T-cell (primary cell): ENCODE measurements at places on chromosomes 3 and 15.

DNA sequence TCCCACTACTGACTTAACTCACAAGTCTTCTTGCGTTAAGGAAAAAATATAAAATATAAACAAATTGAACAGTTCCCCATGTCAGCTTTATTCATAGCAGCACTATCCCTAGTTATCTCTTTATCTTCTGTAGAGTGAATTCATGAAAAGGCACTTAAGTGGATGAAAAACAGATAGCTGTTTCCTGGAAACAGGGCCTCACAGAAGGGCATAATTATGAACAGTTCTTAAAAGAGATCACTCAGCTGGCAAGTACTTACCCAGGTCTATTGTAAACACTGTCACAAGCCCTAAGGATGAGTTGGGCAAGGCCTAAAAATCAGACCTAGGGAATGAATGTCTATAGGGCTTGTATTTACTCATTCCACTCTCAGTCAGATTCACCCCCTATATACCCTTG lies 10.7 kb downstream of the MB21D2 start:
- no peak for DNase-seq

DNA sequence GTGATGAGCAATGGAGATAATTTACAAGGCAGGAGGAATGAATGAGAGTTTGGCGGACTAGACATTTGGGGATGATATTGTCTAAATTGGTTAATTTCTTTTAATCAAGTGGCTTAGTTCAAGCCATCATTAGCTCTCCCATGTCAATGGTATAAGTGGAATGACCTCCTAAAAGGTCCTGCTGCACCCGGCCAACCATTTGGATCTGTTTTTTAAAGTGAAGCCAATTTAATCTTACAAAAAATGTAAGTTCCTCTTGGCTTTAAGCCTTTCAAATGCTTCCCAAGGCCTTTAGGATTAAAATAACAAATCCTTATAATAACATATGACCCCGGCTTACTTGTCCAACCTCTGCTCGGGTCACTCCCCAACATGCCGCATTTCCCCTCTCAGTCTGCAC lies 484.4 kb upstream of the ADAMTS9 start:
- no peak for DNase-seq

DNA sequence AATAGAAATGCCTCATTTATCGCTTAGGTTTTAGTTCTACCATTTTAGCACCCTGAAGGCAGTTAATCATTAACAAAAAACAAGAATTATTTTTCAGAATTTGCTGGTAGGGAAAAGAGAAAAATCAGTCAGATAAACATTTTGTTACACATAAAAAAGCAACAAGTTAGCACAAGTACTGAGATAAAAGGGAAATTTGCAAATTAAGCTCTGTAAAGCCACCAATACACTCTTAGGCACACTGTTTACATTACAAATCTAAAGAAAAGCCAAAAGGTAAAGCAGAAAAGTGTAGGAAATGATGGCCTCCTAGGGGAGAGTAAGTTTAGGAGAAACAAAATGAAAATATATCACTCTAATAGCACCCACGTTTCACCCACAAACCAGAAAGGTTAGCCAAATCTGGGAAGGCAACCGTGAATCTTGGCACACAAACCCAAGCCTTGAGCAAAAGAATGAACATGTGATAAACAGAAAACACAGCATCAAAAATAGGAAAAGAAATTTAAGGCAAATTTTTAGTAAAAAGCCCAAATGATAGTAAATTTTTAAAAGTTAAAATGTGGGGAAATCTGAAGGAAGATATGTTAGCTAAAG lies 1.6 kb upstream of the SATB1 start:
- DNase-seq: no peak

DNA sequence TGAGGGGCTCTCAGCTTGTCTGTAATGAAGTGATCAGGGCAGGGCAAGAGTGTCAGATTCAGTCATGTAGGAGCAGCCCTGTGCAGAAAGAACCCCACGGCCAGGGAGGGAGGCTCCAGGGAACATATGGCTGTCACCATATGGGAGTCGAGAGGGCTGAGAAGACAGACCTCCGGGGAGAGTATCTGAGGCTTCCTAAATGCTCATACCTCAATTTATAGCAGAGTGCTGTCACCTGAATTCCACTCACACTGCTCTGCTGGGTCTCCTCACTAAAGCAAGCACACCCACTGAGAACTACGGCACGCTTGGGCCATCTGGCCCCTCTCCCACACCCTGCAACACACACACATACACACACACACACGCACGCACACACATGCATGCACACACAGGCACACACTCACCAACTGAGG lies 92.3 kb upstream of the TJP1 start:
- no peak for DNase-seq

GRCh38 chr15:86399041-86399954 lies 319.6 kb downstream of the AGBL1 start:
- DNase-seq: no peak

DNA sequence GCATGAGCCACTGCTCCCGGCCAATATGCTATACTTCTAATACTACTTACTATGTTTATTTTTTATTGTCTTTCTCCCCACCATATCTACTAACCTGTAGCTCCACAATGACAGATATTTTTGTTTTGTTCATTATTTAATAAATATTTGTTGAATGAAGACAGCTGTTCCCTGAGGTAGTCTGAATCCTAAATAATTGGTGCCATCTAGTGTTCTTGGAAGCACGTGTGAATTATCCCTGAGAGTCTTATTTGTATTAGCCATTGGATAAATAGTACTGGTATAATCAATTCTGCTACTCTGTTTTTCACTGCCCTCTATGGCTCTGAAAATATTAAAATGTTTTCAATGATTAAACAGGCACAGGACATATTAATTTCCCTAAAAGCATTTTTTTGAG lies 5.6 kb upstream of the APPL1 start:
- no peak for DNase-seq

- no peak for DNase-seq
These were observed 93.2 kb upstream of the LRIG1 start for GRCh38 chr3:66593978-66594377.

GRCh38 chr3:38000965-38001455 lies 10.4 kb downstream of the VILL start:
- no peak for DNase-seq
